DND-41 (cell line): ENCODE measurements at places on chromosomes 12 and 14.
A peak's percentile ranks its signal among the peaks of the same experiment; 100 is the strongest.

GRCh38 chr14:105589161-105589925 is 63.0 kb downstream of the TMEM121 start:
- DNase-seq, result no peak

- no peak for DNase-seq
Measured at GRCh38 chr14:65032319-65032718, 45.6 kb downstream of the FNTB start.

DNA sequence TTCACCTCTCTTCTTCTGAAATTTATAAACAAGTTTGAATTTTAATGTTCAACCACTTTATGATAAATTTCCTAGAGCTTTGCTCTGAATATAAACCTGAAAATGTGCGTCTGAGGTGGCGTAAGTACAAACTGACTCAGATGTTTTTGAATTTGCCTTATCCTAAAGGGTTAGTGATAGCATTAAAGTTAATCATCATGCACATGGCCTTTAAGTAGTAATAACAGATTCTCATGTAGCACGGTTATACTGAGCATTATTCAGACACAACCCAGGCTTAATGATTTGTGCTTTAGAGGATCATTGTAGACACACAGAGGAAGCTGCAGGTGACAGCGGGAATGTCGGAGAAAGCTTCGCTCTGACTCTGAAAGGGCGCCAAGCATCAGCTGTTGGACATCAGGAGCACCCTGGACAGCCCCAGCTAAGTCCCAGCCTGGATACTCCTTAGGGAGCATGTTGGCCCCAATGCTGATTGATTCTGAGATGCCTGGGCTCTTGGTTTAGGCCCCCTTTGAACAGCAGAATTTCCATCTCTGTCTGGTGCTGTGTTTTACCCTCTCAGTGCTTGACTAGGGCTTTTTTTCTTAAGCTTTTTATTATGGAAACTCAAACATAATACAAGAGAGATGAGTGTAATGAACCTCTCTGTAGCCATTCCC is 91.1 kb downstream of the PLXNC1 start:
- DNase-seq, result no peak

- DNase-seq, result no peak
Measured at GRCh38 chr12:101966496-101966895, 89.1 kb downstream of the DRAM1 start.

DNA sequence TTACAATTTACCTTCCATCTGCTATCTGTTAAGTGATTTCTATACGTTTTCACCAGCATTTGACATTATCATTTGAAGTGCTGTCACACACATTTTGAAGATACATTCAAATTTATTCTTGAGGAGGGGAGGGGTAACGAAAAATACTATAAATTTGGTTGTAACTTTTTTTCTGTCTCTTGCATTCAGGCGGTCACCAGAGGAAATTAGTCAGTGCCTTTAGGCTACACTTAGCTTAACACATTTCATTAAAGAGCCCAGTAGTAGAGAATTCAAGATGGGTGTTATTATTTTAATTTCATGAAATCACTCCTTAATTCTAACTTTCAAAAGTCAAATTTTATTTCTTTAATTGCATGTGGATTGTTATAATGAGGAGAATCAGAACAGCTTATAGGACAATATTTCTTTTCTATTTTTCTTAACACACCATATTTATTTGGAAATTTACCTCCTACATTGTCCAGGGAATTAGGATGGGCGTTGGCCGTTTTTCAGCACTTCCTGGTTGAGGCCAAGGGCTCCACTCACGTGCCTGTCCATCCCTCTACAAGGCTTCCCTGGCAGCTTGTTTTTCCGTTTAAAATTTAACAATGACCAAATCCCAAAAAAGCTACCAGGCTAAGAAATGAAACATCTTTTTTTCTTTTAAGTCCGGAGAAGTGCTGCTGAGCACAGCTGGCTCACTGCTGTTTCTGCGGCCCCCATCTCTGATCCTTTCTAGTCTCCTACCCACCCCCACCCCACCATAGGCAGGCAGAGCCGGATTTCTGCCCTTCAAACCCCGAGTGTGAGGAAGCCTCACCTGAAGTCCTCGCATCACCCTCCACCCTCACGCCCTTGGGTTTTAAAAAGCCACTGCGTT is 1.1 kb upstream of the FAR2 start:
- peak; percentile 50 for DNase-seq

- DNase-seq, result no peak
Measured at GRCh38 chr14:31880935-31881334, 196.2 kb upstream of the ARHGAP5 start.

DNA sequence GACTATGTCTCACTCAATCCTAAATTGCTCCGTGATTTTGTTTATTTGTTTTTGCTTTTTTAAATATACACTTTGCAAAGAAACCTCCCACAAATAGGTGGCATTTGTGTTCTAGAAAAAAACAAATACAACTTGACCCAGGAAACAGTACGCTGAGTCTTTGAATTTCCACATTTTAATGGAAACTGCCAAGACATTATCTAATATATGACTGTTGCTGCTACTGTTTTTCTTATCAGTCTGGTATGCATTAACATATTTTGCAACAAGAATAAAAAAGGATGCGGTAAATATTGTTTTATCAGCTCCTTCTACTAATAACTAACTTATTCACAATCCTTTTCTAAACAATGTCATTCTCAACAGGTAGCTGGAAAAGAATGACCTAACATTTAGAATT is 187.4 kb downstream of the LRIG3 start:
- DNase-seq, result no peak

DNA sequence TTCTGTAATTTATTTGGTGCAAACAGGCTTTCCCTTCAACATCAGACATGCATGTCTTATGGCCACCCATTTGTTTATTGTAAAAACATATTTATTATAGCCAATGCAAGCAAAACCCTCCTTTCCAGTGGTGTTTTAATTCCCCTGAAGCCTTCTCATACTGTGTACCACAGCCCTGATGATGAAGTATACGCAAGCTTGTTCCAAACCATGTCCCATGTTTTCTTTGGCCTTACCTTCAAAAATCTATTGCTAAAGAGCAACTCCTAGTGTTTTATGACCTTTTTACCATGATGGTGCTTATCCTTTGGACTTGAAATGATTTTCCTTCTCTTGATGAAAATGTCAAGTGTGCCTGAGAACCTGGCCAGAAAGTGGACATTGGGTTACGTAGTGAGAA is 85.9 kb upstream of the CCDC91 start:
- no peak for DNase-seq

- DNase-seq, result no peak
Measured at GRCh38 chr12:75692876-75693275, 181.5 kb upstream of the KRR1 start.

GRCh38 chr12:93784339-93785086 is 107.3 kb downstream of the CRADD start:
- peak; percentile 88 for DNase-seq

DNA sequence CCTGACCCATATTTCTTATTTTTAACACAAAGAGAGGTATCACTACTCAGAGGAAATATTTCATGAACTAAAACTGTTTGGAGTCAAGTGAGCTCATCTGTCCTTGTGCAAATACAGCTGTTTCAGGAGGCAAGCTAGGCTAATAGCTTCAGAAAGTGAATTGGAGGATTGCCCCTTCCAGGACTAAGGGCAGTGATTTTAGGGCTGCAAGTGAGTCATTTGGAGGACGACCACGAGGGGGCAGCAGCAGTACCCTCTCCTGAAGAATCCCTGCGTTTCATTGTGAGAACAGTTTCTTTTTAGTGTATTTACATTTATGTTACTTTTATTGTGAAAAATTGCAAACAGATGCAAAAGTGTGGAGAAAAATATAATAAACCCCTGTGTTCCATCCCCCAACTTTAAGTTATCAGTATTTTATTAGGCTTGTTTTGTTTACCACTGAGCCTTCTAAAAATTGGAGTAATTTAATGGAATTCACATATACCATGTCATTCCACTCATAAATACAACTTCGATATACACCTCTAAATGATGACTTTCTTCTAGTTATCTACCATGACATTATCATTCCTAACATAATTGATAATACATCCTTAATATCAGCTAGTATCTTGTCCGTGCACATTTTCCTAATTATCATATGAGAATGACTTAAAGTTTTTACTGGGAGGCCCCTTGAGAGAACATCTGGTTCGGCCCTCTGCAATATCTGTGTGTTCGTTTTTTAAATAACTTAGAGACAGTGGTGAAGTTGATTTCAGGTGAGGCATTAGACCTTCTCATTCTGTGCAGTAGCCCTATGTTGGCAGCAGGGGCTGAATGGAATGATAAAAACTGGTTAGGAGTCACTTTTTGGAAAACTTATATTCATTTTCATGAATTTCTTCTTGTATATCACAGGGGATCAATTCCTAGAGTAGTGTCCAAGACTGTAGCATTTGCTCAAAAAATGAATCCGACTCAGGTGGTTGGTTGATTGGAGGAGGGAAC is 13.7 kb downstream of the FOXJ2 start:
- peak; percentile 76 for DNase-seq
